ENCODE measurements at places on chromosomes 6 and 20.

- no peak for DNase-seq
Measured at GRCh38 chr6:90088009-90088408, 193.7 kb downstream of the GJA10 start.

DNA sequence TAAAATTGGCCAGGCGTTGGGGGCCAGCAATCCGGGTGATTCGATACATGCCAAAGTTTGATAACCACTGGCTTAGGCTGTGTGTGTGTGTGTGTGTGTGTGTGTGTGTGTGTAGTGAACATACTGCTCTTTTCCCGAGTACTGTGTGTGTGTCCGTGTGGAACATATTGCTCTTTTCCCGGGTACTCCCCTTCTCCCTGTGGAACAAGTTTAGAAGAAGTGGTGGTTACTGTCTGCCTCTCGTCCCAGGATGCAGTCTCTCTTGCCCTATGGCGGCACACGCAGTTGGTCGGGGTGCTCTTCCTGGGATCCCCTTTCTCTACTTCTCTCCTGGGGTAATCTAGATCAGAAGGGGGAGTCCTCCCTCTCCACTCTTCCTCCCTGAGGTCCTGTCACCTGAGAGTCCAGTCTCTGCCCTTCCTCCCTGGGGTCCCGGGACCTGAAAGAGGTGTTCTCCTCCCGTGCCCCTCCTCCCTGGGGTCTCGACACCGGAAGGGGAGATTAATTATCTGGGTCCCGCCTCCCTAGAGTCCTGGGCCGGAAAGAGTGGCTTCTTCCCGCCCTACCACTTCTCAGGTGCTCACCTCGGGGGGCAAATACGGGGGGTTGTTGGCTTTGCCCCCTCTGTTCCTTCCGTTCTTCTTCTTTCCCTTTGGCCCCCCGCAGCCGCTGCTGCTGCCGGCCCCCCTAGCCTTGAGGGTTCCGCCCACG lies 516 bp downstream of the GTPBP2 start:
- DNase-seq: no peak

GRCh38 chr20:46990596-46991104 lies 96.0 kb downstream of the EYA2 start:
- no peak for DNase-seq

DNA sequence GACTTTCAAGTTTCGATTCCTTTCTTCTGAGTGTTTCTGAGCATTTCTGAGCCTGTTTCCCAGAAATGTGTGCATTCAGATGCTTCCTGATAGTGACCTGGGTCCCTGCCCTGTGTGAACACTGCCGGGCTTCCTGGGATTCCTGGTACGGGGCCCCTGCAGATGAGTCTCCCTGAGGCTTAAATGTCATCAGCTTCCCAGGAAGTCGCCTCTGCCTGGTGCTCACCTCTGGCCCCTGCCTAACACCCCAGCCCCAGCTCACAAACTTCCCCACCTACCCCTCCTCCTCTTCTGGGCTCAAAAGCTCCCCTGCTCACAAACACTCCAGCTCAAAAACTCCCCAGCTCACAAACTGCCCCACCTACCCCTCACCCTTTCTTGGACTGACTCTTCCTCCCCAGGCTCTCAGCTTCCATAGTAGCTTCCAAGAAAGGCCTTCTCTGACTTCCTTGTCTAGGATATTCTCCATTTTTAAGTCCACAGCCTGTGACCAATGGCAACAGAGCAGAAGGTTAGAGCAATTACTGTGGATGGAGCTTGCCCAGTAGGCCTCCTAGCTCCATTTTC lies 42.0 kb downstream of the TGM2 start:
- DNase-seq: no peak

GRCh38 chr6:157651731-157652490 lies 171.1 kb upstream of the SNX9 start:
- no peak for DNase-seq

GRCh38 chr6:3746119-3746691 lies 5.3 kb downstream of the PXDC1 start:
- DNase-seq: no peak

GRCh38 chr6:81683912-81684311 lies 68.6 kb downstream of the TENT5A start:
- DNase-seq: no peak

DNA sequence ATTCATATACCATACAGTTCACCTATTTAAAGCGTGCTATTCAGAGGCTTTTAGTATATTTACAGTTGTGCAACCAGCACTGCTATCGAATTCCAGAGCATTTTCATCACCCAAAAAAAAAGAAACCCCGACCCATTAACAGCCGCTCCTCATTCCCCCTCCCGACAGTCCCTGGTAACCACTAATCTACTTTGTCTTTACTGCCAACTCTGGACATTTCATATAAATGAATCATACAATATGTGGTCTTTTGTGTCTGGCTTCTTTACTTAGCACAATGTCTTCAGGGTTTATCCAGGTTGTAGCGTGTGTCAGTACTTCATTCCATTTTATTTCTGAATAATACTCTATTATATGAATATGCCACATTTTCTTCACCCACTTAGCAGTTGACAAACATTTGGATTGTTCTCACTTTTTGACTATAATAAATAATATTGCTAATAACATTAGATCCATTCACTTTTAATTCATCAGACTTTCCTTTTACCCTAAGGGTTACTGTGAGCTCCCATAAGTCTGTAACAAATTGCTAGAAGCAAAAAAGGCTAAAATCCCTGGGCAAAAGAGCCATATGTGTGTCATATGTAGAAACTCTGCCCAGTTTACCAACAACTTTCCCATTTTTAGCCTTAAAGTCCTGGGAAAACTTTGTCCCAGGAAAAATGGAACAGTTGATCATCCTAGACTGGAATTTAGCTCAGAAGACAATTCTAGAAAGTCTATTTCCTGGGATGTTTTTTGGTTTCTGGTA lies 23.2 kb upstream of the ROS1 start:
- no peak for DNase-seq

DNA sequence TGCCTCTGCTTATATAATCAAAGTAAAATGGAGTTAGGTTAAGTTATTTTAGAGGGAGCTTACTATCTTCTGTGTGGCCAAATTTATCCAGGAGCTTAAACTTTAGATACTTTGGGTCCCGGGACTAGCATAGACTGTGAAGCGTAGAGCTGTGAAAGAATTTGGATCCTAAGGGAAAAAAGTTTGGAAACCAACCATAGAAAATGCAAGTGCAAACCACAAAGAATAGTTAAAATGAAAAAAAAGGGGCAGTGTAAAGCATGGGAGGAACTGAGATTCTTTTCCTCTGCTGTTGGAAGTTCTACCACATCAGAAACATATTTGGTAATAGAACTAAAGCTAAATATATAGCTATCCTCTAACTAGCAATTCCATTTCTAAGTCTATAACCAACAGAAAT lies 232.2 kb upstream of the FLRT3 start:
- no peak for DNase-seq

DNA sequence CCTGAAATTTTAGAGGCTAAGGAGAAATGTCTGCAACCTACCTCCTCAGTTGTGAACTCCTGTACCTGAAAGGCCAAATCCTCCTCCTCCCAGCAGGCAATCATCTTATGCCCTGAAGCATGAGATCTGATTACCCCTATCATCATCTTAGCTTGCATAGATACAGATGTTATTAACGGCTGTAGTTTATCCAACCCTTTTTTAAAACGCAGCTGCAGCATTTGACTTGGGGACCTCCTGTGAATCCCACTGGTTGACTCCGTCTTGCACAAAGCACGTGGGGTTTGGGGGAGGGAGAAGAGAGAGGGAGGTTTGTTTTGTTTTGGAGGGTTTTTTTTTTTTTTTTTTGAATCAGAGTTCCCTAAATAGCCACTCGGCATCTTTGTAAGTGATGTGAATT lies 5.8 kb upstream of the NR2E1 start:
- DNase-seq: no peak

DNA sequence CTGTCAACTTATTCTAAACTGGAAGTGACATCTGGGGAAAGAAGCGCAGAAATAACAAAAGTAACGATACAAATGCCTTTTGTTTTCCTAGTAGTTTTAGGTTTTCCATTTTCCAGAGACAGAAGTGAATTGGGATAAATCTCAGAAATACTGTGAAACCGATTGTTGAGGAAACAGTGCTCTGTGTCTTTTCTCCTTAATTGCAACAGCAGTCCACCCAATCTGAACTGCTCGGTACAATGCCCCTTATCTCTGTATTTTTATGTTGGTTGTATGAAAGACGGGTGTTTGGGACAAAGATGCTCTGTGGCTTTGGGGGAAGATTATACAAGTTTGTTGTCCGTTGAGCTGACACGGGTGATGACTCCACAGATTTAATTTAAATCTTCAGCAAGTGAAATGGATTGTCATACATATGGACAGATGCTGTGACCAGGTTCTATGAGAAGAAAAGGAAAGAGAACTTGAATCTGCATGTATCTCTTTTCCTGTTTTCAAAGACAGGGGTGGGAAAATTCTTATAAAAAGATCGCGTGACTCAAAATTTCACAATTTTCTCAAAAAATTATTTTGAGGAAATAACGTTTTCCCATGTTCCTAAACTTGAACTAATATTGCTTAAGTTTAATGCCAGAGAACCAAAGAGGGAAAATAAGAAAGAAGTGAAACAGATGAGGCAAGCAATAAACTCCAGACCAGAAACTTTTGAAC lies 41.2 kb downstream of the SASH1 start:
- no peak for DNase-seq

DNA sequence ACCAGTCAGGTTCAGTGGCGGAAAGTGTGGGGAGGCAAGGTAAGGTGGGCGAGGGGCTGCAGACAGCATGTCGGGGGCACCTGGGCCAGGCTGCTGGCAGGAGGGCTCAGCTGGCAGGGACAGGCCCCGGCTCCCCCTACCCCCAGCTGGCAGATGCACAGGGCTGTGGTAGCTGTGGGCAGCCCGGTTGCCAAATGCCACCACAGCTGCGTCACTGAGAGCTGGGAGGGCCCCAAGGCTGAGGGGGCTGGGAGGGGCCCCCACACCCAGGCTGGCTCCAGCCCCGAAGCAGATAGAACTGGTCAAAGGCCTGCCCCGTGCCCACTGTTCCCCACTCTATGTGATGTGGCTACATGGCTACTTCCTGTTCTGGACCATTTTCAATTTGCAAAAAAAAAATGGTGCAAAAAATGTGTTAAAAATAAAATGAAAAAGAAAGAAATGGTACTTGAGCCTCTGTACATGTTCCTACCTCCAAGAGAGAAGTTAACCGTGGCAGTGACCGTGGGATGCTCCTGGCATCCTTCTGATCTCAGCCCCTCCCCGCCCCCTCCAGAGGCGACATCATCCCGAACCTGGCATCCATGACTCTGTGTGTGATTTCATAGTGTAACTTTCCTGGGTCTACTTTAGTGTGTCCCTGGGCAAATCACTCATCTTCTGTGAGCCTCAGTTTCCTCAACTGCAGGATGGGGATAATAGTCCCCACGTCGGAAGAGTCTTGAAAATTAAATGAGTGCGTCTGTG lies 64.4 kb downstream of the UBE2V1 start:
- no peak for DNase-seq

DNA sequence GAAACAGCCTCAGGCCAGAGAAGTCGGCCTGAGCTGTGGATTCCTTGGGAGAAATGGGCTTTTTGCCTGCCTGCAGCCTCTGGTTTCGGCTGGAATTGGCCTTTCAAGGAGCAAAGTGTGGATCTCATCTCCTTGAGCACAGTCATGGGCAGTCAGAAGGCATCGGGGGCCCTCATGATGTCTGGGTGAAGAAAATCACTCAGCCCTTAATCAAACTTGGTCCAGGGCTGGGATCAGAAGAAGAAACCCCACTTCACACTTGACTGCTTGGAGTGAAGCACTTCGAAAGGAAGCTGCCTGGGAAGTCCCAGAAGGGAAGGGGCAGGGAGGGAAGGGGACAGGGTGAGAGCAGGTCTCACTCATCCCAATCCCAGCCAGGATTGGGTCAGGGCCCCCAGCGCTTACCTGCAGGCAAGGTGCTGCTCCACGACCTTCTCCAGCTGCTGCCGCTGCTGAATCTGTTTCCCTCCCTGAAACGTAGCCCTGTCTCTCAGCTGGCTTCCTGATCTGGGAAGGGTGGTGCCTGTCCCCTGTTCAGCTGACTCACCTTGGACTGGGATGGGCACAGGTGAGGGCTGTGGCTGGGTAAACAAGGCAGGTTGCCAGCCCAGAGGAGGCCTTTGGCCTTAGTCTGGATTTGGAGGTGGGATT lies at the start of gene SDCBP2:
Gene SDCBP2 (minus strand): TSS at position 460 of the 651 bp plus-strand sequence. CDS start 8,723 bp downstream, outside the sequence.
- DNase-seq: no peak

DNA sequence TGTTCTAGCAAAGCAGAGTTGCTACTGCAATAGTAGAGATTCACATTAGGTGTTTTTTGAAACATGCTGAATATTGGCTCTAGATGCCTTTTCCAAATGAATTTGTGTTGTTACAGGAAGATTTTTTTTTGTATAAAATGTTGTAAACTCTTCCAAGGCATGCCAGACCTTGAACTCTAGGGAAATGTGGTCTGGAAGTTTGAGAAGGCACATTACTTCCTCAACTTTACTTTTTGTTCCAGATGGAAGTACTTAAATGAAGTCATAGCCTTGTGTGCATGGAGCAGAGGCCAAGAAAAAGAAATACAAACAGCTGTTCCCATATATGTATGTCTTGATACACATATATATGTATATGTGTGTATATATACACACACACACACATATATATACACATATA lies 585.7 kb upstream of the MARCKS start:
- no peak for DNase-seq

GRCh38 chr6:170460641-170461040 lies 92.5 kb downstream of the PSMB1 start:
- no peak for DNase-seq

GRCh38 chr6:29726001-29726400 lies 2.8 kb downstream of the HLA-F start:
- DNase-seq: no peak

Data from NCI-H187 treated with DMSO at 0.1 percent for 48 hours (cell line).